ENCODE measurements at places on chromosomes 1 and 21.

DNA sequence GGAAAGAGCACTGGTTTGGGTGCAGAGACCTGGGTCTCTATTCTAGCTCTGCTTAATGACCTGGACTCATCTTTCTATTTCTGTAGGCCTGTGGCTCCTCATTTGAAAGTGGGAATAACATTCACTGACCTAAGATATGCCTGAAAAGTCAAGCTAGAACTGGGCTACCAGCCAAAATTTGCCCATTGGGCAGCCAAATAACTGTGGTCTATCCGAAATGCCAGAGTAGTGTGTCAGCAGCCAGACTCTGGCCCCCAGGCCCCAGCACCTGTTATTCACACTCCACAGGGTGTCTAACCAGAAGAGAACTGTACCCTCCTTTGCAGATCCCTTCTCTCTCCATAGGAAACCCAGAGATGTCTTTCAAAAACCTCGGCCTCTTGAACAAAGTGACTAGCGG is 12.6 kb downstream of the DAB1 start:
- no peak for DNase-seq

GRCh38 chr21:29080454-29080941 is 7.0 kb upstream of the CCT8 start:
- DNase-seq, result no peak

DNA sequence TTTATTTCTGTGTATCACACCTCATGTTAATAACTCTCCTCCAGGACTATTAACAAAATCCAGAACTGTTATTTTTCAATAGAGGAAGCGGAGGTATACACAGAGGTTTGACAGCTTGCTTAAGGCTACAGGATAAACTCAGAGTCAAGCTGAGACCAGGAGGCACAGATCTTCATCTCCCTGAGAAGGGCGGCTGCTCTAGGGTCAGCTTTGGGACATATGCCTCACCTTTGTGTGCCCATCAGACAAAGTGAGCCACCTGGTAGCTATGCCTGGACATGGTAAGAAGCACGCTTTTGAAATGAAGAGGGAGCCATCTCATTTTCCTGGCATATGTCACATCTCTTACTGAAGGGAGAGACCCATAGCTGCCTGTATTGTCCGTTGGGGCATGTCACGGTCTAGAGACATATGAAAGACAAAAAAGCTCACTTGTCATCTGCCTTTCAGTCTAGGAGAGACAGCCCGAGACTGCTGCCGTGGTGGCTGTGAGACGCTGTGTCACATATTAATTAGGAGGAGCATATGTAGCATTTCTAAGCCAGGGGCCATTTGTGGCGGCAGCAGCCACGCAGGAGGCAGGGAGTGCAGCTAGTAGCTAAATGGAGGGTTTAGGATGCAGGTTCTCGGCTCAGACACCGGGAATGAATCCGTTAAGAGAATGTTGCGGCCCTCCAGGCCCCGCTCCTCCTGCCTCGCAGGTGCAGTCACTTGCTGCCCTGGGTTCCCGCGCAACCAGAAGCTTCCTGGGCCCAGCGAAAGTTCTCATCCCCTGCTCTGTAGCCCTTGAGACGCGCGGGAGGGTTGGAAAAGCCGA is 161.3 kb upstream of the C1orf21 start:
- no peak for DNase-seq

- no peak for DNase-seq
Measured at GRCh38 chr1:206144605-206145004, 27.4 kb upstream of the AVPR1B start.

DNA sequence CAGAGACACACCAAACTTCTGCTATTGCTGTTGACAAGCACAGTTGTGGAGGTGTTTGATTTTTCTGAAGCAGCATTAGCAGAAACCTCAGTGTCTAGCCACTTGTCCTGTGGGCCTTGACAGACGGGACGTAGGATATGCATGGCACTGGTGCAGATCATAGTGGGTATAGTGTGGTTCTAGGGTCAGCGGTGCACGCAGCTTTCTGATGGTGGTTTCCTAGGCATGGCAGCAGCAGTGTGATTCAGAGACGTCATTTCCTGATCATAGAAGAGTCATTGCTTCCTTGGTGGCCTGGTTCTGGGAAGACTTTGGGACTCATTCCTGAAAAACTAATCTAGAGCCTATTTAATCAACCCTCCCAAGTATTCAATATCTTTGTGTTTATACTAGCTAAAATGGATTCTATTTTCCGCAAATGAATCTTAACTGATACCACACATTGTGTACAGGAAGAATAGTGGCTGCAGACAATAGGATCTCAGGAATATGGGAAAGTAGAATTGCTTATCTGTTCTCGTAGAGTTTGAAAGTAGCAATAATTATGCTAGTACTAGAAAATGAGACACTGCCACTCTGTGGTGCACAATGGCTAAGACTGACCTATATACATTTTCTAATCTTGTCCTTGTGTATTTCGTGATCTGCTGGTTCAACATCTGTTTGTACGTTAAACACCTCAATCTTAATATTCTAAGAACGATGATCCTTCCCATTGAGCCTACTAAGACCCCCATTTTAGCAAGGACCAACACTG is 2.8 kb upstream of the USP1 start:
- no peak for DNase-seq
